ENCODE measurements at places on chromosomes 3 and 15.

- no peak for DNase-seq
Measured at GRCh38 chr3:46395766-46396530, 10.9 kb downstream of the CCR5AS start.

- no peak for DNase-seq
Measured at GRCh38 chr3:107894998-107895397, 195.8 kb downstream of the CD47 start.

- DNase-seq, result no peak
Measured at GRCh38 chr15:38521316-38521715, 43.3 kb downstream of the RASGRP1 start.

DNA sequence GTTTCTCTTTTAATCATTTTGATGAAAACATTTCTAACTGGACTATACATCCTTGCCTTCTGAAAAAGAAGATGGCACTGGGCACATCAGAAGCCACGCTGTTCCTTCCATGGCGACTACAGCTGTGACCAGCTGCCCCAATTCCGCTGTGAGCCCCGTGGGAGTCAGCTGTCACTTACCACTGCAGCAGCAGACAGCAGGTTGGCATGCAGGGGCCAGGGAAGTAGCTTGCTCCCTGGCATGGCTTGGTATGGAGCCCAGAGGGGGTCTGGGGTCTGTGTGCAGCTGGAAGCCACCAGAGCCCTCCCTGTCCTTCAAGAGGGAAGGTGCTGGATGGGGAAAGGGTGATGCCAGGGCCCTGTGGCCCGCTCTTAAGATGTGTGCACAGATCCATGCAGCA is 4.5 kb upstream of the ZXDC start:
- no peak for DNase-seq

DNA sequence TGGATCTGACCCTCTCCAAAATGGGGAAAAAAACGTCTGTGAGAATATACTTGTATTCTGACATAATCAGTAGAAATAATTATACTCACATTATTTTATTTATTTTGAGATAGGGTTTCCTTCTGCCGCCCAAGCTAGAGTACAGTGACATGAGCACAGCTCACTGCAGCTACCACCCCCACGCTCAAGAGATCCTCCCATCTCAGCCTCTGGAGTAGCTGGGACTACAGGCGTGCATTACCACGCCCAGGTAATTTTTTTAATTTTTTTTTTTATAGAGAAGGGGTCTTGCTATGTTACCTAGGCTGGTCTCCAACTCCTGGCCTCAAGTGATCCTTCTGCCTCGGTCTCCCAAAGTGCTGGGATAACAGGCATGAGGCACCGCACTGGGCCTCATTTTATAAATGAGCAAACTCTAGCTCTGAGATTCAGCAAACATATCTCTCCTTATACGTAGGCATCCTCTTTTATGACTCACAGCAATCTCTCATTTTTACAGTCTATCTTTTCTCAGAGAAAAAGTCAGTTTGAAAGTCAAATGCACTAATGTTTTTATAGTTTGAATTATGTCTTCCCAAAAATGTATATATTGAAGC is 989 bp upstream of the VGLL3 start:
- no peak for DNase-seq

DNA sequence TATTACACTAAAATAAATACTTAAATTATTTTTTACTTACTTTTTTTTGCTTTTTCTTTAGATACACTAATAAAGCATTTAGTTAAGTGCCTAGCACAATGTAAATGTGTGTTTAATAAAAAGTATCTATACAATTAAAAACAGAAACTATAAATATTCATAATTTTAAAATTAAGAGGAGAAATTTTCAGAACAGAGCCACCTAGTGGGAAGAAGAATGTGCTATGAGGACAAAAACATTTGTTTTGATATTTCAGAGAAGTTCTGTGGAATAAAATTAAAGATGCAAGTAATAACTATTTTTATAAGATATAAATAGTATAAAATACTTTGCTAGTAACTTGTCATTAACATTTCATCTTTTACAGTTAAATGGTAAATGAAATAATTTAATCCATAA is 33.6 kb upstream of the PLSCR5 start:
- no peak for DNase-seq

DNA sequence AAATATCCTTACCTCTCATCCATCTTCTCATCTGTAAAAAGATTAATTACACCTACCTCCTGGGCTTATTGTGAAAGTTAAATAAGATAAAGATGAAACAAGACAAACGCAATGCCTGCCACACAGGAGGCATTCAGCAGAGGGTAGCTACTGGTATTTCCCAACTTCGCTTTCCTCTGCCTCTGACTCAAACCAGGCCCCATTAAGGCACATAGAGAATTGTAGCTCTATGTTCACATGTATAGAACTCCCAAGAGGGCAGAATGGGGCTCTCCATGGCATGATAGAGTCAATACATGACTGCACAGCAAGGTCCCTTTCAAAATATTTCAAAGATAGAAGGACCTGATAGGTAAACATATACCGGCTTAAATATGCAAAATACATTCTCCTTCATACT is 1.4 kb downstream of the LYSMD2 start:
- no peak for DNase-seq

DNA sequence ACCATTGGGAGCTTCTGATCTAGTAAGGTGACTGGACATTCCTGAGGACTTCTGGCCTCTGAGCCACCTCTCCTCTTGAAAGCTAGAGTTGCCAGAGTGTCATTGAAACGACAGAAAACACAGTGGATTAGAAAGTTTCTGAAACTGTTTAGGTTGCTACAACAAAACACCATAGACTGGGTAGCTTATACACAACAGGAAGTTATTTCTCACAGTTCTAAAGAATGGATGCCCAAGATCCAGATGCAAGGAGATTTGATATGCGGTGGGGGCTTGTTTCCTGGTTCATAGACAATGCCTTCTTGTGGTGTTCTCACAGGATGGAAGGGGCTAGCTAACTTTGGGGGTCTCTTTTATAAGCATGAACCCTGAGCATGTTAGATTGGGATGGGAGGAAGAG is 43.3 kb upstream of the ZNF385D start:
- DNase-seq, result no peak

DNA sequence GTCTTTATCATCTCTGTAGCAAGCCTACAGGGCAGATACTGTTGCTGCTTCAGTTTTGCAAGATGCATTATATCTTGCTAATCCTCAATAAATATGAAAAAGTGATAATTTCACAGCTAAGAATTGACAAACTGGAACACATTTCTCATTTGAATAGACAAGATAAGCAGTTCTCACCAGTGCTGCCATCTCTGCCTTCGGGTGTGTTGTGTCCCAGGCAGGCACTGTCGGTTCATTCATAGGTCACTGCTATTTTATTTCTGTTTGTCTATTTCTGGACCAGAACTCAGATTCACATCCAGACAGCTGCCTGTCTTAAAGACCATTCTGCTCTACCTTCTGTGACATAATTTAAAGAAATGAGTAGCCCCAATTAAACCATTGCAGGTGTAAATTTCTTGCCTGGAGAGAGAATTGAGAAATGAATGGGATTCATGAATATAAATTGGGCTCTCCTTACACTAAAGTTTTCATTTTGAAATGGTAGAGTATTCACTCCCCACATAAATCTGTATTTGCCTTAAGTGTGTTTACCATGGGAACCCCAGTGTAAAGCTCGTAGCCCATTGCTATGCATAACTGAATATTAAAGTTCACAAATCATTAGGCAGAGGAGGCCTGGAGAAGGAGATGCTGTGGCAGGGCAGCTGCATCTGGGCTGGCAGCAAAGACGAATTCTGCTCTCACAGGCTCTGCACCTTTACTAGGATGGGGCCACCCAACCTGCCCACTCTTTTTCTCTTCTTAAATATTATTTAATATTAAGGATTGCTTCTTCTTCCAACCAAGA is 149.9 kb downstream of the ARPP21 start:
- no peak for DNase-seq

DNA sequence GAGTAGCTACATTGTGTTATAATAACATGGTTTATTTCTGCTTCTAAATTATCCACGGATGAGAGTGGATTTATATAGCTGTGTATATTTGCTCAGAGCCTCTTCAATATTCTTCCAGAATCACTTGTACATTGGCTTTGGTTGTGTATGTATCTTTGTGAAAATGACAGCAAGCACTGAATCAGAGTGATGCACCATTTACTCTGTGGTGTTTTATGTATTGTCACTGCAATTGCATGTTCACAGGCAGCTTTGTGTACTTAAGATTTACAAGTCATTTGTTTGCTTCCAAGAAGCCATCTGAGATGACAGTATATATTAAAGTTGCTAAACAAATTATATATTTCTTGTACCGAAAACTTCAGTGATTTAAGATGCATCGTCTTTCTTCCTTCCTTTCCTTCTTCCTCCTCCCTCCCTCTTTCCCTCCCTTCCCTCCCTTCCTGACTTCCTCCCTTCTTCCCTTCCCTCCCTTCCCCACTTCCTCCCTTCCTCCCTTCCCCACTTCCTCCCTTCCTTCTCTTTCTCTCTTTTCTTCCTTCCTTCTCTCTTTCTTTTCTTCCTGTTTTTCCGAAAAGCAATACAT is 362.3 kb upstream of the GOLIM4 start:
- no peak for DNase-seq

- no peak for DNase-seq
Measured at GRCh38 chr3:38579141-38579540, 70.3 kb downstream of the SCN5A start.

DNA sequence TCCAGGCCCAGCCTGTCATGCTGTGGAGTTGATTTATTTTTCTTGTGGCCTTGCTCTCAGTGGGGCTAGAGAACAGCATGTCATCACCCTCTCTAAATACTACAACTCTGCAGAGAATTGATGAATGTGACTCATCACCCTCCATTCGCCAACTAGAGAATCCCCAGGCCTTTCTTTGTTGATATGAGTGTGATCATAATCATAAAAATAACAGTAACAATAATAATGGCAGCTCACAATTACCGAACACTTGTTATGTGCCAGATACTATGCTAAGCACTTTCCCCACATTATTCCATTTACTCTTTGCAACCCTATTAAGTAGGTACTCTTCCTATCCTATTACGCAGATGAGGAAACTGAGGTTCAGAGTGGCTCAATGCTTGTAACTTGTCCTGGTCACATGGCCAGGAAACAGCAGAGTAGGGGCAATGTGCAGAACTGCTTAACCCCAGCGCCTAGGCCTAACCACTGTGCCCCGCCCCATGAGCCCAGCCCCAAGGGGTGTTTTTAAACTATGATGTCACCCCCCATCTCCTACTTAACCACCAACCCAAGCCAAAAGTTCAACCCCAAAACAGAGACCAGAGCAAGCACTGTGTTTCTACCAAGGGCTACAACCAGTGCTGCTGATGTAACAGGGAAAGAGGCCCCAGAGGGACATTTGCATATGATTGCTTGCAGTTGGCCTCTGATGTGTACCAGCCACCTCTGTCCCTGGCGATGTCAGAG is 104.5 kb downstream of the ADCY5 start:
- DNase-seq, result no peak

- no peak for DNase-seq
Measured at GRCh38 chr15:77168141-77168540, 97.2 kb upstream of the TSPAN3 start.

DNA sequence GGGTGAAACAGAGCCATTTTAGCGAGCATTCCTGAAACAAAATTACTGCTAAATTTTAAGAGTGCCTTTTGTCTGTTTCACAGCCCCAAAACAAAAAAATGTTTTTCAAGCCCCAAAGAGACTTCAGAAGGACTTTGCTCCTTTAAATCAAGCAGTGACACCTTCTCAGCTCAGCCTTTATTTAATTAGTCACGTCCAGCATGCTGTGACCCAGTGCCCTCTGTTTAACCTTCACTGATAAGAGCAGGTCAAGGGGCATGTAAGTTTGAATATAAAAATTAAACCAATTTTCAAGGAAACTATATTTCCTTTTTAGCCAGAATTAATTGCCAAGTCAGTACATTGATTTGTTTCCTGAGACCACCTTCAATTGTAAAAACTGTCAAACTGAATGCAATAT is 40.6 kb downstream of the ISL2 start:
- DNase-seq, result no peak

- DNase-seq, result no peak
Measured at GRCh38 chr3:173013219-173013832, 127.7 kb downstream of the SPATA16 start.

- no peak for DNase-seq
Measured at GRCh38 chr15:76342058-76342381, 5.4 kb downstream of the ISL2 start.

GRCh38 chr3:106341087-106341486 is 472.3 kb upstream of the CBLB start:
- DNase-seq, result no peak

DNA sequence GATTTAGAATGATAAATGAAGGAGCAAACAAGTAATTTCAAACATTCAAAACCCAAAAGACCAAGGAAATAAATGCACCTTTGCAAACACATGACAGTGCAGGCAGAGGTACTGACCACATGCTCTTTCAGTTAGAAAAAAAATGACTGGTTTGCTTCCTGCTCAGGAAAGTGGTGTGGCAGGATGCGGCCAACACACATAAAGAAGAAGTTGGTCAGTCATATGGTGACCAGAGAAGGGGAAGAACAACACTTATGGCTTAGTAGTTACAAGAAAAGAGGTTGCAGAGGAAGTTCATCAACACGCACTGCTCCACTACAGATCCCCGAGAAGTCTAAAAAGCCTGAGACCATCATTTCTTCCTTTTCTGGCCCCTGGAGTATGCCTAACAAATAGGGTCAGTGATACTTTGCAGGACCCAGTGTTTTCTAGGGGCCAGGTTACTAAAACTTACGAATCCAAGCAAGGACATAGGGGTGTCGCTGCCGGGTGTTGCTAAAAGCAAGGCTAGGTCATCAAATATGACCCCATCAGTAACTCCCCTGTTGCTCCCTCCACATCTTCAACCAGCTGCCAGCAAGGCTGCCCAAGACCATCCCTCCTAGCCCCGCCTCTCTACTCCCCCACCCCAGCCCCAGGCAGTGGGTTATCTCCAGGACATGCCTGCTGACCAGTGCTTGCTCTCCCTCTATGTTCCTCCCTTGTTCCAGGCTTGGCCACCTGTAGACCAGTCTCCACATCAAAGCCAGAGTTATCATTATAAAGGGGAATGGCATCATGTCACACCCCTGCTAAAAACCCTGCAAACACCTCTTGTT is 11.2 kb downstream of the ATP8B4 start:
- no peak for DNase-seq

GRCh38 chr3:195522254-195523023 is 20.7 kb downstream of the PPP1R2 start:
- DNase-seq, result no peak
